Stimulated activated CD4-positive, alpha-beta T cell treated with anti-CD3 and anti-CD28 coated beads, Interleukin-15, amount 100 ng/mL, for 1 hour (primary cell): ENCODE measurements at places on chromosomes 6 and 20.

- no peak for DNase-seq
Measured at GRCh38 chr6:159959976-159960384, 8.9 kb upstream of the IGF2R start.

- no peak for DNase-seq
Measured at GRCh38 chr6:115765966-115766365, 294.7 kb downstream of the FRK start.

DNA sequence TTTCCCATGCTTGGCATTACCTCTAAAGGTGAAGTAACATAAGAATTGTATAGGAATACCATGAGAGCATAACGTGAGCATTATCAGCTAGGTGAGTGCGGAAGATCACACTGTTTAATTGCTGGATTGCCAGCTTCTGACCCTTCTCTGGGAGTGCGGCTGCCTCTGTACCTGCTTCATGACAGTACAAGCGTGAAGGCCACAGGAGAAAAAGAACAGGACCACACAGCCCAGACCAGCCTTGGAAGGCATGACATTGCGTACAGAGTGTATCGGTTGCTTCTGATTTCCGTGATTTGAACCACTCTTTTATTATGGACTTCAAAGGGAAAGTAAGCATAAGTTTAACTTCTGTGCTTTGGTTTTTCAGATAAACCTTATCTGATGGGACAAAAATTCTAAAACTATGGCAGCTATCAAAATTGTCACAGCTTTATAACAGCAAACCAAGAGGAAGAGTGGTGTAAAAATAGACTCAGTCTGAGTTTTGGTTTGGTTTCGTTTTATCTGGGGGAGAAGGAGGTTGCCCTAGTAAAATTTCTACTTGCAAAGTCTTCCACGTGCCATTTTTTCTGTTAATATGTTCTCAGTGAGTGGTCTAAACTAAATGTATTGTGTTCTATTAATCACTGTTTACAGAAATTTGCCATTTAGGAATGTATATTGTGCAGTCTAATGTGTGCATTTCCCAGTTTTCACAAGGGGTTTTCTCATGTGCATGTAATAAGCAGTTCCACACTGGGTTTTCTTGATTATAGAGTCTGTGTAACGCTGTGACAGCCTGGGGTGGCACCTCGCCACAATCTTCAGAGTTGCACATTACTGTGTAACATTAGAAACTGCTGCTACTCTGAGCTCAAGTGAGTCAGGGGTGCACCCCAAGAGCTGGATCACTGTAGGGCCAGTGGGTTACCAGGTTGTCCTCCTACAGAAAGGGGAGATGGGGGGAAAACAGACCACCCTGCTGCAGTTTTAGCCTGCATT, 97.3 kb downstream of the RPP40 start:
- DNase-seq = no peak

- DNase-seq = no peak
Measured at GRCh38 chr6:34926655-34927054, 37.6 kb downstream of the ANKS1A start.

DNA sequence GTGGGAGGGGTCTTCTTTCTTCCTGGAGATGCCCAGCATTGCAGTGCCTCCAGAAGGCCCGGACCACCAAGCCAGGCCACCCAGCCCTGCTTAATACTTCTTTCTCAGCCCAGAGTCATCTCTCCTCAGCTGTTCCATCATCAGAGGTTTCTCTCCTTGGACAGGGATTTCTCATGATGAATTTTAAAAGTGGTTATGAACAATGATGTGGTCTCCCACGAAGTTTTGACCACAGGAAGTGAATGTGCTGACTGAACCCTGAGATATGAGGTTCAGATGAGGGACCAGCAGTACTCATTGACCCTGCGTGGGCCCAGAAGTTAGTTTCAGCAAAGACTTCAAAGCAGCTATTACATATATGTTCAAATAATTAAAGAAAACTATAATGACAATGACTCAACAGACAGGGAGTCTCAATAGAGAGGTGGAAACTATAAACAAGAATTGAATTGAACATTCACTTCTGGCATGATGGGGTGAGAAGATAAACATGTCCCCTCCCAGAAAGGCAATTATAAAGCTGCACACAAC, 114.5 kb upstream of the SLC22A16 start:
- no peak for DNase-seq

DNA sequence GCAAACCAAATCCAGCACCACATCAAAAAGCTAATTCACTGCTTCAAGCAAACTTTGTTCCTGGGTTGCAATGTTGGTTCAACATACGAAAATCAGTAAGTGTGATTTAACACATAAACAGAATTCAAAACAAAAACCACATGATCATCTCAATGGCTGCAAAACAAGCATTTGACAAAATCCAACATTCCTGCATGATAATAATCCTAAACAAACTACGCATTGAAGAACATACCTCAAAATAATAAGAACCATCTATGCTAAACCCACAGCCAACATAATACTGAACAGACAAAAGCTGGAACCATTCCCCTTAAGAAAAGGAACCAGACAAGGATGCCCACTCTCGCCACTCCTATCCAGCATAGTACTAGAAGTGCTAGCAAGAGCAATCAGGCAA, 49.9 kb downstream of the RNGTT start:
- no peak for DNase-seq

- no peak for DNase-seq
Measured at GRCh38 chr6:27078734-27079357, 168.7 kb upstream of the PRSS16 start.

GRCh38 chr6:11668455-11668854, 110.1 kb downstream of the ADTRP start:
- no peak for DNase-seq

DNA sequence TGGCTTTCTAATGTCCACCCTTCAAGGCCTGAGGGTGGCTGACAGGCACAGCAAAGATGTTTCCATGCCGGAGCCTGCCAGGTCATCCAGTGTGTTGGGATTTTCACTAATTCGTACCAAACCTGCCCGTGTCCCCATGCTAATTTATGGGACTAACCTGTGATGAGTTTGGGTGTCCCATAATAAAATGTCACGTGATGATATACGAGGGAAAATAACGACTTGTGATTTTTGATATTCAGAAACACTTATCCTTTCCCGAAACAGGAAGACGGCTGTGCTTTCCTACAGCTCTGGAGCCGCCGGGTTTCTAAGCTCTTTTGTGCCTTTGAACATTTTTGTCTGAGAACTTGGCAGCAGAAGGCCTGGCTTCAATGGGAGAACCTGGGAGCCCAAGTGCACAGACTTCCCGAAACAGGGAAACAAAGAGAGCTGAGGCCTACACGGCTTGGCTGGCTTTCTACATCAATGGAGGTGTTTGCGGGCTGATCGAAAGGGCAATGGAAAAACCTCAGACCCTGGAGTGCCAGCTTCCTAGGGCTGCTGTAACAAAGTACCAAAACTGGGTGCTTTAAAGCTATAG, 171.9 kb upstream of the JARID2 start:
- no peak for DNase-seq

- DNase-seq = peak; percentile 24
Measured at GRCh38 chr6:26251354-26252076, 113.5 kb upstream of the BTN3A2 start.

DNA sequence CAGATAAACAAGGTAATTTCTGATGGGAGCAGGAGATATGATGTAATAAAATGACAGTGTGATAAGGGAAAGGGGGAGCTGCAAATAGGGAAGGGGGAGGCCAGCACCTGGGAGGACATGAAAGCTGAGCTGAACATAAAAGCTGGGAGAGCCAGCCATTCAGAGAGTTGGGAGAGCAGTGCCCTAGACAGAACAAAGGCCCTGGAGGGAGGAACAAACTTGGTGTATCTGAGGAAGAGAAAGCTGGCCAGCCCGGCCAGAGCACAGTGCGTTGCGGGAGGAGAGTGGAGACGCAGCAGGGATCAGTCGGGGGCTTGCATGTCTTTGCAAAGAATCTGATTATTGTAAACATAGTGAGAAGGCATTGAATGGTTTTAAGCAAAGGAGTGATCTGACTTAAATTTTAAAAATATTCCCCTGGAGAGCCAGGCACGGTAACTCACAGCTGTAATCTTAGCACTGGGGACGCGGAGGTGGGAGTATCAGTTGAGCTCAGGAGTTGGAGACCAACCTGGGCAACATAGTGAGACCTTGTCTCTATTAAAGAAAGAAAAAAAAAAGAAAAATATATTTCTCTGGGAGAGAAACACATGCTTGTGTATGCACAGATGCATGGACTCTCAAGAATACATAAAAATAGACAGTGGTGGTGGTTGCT, 318.2 kb downstream of the ZFAND3 start:
- DNase-seq = no peak
